ENCODE measurements at places on chromosomes 12 and 14.

GRCh38 chr14:38122241-38122640 lies 85.5 kb upstream of the SSTR1 start:
- no peak for DNase-seq

GRCh38 chr14:74574706-74575105 lies 37.3 kb downstream of the LTBP2 start:
- no peak for DNase-seq

GRCh38 chr14:102330806-102331205 lies 11.3 kb downstream of the ZNF839 start:
- DNase-seq = no peak

GRCh38 chr12:71591601-71592000 lies 72.0 kb downstream of the ZFC3H1 start:
- no peak for DNase-seq

DNA sequence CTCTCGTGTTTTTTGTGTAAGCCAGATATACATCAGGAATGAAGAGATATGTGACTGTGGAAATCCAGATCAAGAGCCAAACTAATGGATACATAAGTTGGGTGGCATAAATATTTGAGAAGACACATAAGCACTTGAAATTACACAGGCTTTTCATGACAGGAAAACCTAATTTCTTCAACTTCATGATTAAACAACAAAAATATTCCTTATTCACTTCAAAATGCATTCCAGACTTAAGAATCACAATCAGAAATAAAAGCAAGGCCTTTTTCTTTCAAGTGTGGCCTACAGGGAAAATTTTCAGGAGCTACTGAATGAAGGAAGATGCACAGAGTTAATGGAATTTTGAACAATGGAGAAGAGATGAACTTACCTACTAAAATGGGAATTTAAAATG lies 515.6 kb downstream of the FOXG1 start:
- DNase-seq = no peak

DNA sequence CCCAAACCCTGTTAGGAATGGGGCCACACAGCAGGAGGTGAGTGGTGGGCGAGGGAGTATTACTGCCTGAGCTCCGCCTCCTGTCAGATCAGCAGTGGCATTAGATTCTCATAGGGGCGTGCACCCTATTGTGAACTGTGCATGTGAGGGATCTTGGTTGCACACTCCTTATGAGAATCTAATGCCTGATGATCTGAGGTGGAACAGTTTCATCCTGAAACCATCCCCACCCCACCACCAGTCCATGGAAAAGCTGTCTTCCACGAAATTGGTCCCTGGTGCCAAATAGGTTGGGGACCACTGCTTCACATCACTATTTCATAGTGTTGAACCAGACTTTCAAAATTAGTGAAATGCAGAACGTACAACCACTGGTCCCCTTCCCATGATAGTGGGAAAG lies 57.9 kb upstream of the BICD1 start:
- DNase-seq = no peak

DNA sequence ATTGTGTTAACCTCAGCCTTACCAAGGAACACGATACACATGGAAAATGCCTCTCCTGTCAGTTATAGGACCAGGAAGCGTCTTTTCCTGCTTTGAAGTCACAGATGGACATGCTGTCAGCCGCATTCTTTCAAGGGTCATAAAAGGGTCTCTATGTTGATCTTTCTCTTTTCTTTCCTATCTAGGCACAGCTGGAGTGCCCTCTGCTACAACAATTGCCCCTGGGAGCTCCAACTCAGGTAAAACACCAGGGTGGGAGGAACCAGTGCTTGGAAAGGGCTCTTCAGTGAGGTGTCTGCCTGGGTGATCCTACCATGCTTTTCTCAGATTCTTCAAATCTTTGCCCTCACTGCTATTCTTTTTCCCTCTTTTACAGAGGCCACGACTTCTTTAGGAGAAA lies 157.4 kb upstream of the CNTN1 start:
- no peak for DNase-seq

DNA sequence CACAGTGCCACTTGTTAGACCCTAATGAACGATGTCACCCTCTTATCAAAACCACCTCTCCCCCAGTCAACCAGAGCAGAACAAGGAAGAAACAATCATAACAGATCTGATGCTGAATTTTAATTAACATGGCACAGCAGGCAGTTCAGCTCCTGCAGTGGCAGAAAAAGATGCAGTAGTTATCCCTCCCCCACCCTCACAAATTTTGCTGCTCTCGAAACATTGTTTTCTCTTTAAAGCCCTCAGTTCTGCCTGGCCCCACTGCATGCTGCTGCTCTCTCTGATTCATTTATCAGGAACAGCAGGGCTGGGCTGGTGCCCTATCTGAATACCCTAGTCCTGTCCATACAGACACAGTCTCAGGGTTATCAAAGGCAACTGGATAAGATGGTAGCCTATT lies 12.2 kb downstream of the CCDC175 start:
- DNase-seq = no peak

GRCh38 chr12:89883630-89884389 lies 175.2 kb upstream of the ATP2B1 start:
- DNase-seq = no peak

DNA sequence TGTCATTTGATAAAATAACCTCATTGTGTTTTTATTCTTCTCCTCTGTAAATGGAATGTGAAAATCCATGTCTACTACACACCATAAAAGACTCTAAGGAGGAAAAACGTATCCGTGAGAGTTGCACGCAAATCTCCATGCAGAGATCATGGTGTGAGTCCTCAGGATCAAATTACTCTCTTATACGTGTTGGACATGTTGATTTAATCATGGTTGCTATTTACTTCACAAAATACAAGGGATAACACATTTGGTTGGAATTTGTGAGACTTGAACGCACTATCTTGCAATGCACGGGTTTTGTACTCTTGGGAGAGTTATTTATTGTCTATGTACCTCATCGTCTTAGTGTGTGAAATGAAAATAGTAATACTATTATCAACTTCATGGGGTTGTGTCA lies 128.0 kb upstream of the RASSF8 start:
- DNase-seq = peak; percentile 93

GRCh38 chr12:4975574-4975973 lies 65.9 kb downstream of the KCNA1 start:
- no peak for DNase-seq

DNA sequence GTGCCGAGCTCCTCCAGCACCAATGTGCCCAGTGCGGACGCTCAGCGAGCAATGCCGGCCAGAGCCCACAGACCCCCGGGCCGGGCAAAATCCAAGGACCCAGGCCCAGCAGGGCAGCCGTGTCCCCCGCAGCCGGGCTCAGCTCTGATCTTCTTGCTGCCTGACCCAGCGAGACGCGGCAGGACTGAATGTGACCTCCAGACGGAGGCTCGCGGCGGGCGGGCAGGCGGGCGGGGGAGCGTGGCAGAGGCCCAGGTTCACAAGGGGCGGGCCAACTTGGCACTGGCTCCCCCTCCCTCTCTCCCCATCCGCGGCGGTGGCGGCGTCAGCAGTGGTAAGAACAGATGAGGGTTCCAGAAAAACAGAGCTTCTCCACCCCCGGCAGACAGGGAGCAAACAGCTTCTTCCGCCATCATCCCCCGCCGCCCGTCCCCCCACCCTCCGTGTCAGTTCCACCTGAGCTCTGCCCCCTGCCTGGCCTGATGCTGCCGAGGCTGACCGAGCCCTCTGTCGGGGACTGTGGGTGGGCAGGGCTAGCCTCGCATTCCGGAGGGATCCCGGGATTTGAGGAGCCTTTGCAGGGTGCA lies 94.3 kb downstream of the RFLNA start:
- no peak for DNase-seq

- peak; percentile 46 for DNase-seq
Observed at GRCh38 chr14:38143659-38144505, 63.8 kb upstream of the SSTR1 start.

DNA sequence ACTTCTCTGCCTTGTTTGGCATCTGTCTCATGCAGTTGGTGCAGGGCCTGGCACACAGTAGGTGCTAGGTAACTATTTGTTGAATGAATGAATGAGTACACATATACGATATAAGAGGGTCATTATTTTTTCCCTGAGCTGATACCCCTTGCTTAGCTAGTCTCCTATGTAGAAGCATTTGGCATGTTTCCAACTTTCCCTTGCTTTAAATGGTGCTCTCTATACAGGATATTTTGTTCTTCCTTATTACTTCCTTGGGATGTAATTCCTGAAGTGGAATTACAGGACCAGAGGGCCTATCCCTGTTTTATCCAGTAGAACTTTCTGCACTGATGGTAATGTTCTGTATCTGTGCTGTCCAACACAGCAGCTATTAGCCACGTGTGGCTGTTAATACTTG lies 250.1 kb upstream of the PWP1 start:
- no peak for DNase-seq

- no peak for DNase-seq
Observed at GRCh38 chr14:68040633-68041369, 221.2 kb downstream of the RAD51B start.

GRCh38 chr14:55386037-55386808 lies 25.4 kb downstream of the ATG14 start:
- no peak for DNase-seq

DNA sequence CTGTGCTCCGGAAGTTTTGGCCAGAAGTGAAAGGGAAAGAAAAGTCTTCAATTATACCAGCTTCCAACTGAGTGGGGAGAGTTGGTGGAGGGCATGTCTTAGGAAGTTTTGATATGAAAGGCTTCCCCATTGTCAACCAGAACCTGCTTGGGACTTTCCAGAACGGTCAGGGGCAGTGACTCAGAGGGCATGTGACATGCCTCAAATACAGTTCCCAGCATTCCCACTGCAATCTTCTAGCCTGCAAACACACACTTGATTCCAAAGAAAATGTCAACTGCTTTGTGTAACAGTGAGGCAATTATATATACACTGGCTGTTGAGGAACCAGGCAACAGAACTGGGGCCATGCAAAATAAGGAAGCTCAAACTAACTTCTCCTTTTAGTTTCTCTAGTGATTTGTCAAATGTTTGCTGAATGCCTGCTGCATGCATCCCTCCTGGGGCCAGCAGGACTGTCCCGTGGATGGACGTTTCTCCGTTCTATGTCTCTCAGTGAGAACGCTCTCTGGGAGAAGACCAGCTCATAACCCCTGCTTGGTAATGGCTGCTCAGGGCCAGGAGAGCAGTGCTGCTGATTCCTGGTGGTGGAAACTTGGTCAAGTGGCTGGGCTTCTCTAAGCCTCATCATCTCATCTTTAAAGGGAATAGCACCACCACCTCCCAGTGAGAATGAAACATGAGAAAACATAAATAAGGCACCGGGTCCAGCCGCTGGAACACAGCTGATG lies 18.3 kb downstream of the SLC25A47 start:
- DNase-seq = peak; percentile 65

- DNase-seq = no peak
Observed at GRCh38 chr14:26261368-26262122, 336.3 kb downstream of the NOVA1 start.

DNA sequence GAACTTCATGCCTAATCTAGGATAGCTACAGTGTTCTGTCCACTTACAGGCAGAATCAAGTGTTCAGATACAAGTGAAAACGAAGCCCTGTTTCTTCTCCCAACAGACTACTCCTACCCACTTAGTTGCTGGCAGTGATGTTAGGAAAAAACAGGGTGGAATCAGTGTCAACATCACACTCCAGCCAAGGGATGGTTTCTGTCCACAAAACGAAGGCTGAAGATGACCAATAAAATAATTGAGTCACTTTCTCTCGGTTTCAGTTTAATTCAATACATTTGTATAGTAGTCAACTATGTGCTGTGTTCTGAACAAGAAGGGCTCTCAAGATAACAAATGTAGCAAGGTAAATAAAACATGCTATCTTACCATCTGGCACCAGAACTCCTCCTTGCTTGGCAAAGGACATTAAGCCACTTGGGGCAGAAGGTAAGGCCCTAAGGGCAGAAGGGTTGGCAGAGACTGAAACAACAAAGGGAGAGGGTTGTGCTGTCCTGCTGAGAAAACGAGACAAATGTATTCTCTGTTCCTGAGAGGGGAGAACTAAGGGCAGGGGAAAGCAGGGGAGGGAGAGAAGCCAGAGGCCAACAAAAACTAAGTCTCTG lies 393.6 kb downstream of the DPF3 start:
- no peak for DNase-seq

DNA sequence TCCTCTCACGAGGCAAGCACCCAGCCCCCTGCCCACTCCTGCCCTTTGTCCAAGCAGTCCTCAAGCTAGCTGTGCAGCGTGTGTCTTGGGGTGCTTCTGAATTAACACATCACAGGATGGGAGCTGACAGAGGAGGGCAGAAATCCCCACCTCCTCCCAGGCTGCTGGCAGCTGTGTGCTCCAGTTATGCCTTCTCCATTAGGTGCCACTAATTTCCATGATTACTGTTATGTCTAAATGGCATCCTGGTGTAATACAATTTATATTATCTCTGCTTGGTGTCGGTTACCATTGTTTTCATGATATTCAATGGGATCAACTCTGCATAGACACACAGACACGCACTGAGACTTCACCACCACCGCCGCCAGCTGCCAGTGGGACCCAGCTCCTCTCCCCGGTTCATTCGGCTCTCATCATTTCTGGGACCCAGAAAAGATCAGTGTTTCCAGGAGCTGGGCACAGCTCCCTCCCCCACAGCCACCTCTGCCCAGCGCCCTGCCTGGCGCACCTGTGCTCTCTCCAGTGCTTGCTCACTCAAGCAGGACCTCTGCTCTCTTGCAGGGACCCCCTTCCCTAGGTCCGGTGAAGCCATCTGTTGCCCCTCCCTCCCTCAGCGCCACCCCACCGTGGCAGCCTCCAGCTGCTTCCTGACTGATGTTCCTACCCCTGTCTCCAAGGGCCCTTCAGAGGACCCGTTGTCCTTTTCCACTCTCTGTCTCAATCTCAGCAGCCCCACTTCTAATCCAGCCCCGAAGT lies 167.5 kb upstream of the FKBP4 start:
- no peak for DNase-seq

GRCh38 chr12:42957136-42957535 lies 367.6 kb upstream of the PRICKLE1 start:
- no peak for DNase-seq

DNA sequence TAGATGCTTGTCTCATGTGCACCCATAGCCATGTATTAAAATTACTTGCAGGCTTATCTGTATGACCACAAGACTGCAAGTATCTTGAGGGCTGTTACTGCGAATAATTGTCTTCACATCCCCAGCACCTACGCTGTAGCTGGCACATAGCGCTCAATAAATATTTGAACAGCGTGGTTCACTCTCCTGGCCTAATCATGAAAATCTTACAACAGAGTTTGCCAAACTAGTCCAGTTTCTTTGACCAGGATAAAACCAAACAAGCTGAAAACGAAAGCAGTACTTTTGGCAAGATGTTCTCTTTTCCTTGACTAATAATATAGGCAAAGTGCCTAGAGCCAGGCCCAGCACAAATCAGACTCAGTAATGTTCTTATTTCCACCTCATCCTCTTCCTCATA lies 106.7 kb downstream of the RPS29 start:
- no peak for DNase-seq

- DNase-seq = peak; percentile 16
Observed at GRCh38 chr12:10101042-10101579, 2.3 kb upstream of the CLEC1A start.

DNA sequence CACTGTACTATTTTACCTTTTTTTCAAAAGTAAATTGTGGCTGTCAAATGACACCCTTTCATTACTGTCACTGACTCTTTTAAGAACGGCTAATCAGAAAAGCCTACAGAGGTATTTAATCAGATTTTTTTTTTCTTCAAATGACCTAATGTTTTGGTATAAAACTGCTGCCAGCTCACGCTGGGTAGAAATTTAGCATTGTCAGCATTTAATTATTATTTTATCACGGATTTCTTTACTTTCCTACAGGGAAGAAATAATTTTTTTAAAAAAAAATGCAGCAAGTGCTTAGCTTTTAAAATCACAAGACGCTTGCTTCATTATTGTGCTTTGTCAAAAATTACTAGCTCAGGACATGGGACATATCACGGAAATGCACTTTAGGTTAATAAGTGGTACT lies 149.1 kb upstream of the FOXN3 start:
- no peak for DNase-seq
